ENCODE measurements at places on chromosomes 2 and 18.

DNA sequence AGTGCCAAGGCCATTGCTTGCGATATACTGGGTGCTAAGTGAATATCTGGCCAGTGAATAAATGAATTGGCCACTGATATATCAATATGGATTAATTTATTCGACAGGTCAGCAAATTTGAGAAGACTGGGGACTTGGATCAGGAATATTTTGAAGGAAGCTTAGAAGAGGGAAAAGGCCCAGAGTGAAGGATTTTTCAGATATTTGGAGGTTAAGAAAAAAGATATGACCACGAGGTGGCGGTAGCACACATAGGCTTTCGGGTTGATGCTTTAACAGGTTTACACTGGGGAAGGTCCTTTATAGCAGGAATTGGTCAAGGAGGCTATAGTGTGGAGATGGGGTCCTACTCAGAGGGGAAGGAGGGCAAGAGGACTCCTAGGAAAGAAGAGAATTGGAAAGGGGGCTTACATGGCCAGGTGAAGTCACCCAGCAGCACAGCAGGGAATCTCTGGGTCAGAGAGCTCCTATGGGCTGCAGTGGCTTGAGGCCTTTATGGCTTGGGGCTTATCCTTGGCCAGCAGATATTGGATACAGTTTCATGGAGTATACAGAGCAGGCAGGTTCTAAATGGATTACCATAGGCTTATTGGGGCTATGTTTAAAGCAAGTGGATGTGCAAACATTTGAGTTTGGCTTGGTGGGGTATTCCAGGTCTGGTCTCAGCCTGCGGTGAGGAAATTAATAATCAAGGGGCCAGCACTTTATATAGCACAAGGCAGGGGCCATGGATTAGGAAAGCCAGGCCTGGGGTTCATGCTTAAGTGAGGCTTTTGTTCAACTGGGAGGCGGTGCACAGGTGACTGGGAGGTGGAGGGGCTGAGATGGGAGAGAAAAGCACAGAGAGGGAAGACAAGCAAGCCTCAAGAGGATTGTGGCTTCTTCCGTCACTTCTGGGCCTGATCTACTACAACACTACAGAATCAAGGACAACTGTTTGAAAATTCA is 9.7 kb downstream of the IL1RN start:
- no peak for DNase-seq

- no peak for DNase-seq
Measured at GRCh38 chr2:11573418-11574175, 39.8 kb downstream of the GREB1 start.

GRCh38 chr2:98300141-98300874 is 45.9 kb upstream of the CNGA3 start:
- DNase-seq, result no peak

- no peak for DNase-seq
Measured at GRCh38 chr2:232773815-232774214, 2.5 kb downstream of the KCNJ13 start.

DNA sequence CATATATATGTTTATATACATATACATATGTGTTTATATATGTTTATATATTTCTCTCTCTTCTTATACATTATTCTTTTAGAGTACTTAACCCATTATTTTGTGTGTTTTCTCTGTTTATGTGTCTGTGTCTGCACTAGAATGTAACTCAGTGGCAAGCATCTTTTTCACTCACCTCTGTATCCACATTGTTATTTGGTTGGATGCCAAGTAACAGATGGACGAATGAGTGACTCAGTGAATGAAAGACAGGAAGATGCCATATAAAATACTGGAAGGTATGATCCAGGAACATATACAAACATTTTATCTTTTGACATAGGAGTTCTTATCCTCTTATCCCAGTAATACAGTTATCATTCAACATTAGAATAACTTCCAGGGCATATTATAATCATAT is 684.8 kb downstream of the RNF144A start:
- peak; percentile 10 for DNase-seq

DNA sequence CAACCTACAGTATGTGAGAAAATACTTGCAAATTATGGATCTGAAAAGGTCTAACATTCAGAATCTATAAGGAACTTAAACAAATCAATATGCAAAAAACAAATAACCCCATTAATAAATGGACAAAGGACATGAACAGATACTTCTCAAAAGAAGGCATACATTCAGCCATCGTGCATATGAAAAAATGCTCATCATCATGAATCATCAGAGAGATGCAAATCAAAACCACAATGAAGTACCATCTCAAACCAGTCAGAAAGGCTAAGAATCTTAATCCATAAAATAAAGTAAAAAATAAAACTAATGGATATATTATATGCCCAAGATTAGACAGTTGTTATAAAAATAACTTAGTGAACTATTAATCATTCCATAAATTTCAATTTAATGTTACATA is 154.0 kb downstream of the CALCRL start:
- DNase-seq, result no peak

DNA sequence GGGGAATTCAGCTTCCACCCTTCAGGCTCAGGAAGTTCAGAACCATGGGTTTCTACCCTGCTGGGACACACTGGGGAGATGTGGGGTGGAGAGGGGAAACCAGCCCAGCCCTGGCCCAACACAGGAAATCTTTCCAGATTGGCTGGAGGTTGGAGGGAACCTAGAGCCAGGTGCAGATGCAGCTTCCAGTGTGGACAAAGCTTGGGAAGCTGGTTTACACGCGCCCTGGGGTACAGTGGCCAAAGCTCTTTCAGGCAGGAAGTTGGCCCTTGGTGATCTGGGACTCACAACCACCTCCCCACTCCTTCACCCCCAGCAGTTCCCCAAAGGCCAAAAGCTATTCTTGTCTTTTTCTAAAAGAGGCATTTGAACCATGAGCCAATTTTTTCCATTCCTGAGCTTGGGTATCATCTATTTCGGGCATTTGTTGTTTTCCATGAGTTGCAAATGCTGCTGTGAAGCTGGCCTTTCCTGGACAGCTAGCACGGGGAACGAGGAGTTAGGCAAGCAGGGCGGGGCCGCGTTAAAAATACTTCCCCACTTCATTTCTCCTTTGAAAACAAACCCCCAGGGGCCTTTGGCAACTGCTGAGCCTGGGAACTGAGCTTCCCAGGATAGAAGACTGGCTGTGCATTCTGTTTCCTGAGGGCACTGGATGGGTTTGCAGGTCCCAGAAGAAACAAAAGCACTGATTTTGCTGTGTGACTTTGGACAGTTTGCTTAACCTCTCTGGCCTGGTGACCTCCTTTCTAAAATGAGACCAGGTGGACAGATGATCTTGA is 3.1 kb upstream of the ARID5A start:
- no peak for DNase-seq

DNA sequence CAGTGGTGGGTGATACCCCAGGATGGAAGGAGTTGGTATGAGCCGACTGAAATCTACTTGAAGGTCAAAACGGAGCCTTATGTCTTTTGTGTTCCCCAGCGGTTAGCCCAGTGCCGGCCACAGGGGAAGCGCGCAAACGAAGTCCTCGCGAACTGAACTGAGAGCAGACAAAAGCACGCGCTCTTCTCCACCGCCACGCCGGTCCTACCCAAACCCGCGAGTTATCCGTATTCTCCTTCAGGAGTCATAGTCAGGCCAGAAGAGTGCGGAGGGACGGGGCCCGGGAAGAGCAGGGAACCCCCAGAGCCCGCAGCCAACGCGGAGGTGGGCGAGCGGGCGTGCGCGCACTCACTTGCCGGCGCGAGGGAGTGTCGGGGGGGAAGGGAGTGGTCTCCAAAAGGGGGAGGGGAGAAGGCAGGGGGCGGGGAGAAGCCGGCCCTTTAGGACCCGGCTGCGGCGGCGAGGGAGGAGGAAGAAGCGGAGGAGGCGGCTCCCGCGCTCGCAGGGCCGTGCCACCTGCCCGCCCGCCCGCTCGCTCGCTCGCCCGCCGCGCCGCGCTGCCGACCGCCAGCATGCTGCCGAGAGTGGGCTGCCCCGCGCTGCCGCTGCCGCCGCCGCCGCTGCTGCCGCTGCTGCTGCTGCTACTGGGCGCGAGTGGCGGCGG is at the start of gene IGFBP2:
Gene IGFBP2 (plus strand): TSS at position 469 of the 664 bp plus-strand sequence. CDS start 104 bp downstream, at position 573.
- DNase-seq, result no peak

- no peak for DNase-seq
Measured at GRCh38 chr2:223740679-223741078, 96.7 kb downstream of the AP1S3 start.

DNA sequence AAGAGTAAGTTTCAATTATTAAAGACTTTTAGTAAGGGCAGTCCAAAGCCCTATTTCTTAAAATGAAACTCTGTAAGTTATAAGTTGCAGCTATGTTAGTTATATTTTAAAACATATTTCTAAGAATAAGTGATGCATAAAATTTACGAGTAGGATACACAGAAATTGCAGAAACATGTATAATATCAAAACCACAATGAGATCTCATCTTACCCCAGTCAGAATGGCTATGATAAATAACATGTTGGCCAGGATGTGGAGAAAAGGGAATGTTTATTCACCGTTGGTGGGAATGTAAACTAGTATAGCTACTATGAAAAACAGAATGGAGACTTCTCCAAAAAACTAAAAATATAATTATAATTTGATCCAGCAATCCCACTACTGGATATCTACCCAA is 201.2 kb downstream of the CBLN2 start:
- no peak for DNase-seq

- no peak for DNase-seq
Measured at GRCh38 chr18:374721-375168, 106.9 kb upstream of the THOC1 start.

DNA sequence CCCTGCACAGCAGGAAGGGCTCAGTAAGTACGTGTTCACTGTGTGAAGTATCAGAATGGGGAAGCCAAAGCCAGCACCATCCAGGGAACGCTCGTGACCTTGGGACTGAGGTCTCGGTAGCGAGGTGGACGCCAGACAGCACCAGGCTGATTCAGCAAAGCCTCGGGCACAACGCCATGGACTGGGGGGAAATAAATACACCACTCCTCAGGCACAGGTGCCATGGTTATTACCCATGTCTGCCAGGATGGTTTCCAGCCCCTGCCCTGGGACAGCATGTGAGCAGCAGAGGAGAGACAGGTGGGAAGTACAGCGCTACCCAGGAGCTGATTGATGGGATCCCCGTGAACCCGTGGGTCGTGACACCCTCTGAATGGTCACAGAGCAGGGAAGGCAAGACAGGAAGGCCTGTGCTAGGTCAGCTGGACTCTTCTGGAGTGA is 53.0 kb downstream of the REEP1 start:
- DNase-seq, result no peak

- no peak for DNase-seq
Measured at GRCh38 chr18:55109818-55110414, 150.7 kb upstream of the CCDC68 start.

GRCh38 chr2:47225061-47225783 is 70.1 kb upstream of the STPG4 start:
- peak; percentile 77 for DNase-seq

- DNase-seq, result peak; percentile 86
Measured at GRCh38 chr2:45922577-45922988, 271.1 kb downstream of the PRKCE start.

DNA sequence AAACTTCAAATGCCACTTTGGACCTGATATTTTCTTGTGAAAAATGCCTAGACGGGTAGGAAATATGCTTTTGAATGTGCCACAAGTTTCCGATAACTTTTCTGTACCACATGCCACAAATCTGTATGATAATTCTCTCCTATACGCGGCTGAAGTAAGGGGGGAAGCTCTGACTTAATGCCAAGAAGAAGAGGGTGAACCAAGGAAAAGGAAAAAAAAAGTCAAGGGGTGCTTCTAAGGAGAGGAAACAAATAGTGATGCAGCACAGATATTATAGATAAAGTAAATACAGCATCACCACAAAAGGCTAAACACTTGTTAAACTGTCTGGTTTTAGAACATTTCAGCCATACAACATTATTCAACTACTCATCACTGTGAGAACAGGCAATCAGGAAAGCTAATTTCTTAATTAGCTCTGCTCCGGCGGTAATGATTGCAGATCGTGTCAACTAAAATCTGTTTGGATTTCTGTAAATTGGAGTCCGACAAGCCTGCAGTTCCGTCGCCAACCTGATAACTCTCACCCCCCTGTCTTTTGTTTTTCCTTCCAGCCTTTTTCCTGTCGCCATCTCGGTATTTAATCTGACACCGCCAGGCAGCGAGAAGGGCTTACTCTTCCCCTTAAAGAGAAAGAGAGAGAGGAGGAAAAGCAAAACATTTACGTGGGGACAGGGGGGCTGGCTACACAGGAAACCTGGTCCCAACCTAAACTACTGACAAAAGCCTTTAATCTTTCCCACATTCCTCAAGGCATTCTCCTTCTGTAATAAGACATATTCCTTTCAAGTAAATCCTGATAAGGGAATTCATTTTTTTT is 67.5 kb downstream of the ZEB2 start:
- DNase-seq, result no peak

GRCh38 chr2:137208431-137208891 is 443.1 kb downstream of the THSD7B start:
- no peak for DNase-seq

DNA sequence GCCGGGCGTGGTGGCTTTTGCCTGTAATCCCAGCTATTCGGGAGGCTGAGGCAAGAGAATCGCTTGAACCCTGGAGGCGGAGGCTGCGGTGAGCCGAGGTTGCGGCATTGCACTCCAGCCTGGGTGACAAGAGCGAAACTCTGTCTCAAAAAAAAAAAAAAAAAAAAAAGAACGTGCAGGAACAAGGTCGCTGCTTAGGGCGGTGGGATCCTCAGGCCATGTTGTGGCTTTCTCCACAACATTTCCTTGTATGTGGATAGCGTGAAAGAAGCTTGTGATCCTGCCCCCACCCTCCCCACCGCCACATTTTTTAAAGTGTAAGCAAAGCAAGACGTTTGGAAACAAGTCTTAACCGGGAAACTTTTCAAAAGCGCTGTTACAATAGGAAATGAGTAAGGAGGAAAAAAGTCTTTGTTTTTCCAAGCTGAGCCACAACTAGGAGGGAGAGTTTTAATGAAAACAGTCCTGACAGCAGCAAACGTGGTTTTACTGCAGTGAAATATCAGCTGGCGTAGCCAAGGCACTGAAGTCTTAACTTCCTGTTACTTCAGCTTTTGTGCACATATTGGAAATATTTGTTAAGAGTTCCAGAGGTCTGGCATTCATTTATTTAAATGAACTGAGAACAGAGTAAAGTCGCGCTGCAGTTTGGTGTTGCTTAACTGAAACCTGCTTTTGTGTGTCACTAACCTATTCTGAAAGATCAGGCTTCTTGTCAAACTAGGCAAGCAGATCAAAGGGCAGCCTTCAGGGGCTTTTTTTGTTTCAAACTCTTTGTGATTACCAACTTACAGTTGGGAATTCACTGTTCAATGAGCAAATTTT is 3.8 kb downstream of the TGIF1 start:
- no peak for DNase-seq

DNA sequence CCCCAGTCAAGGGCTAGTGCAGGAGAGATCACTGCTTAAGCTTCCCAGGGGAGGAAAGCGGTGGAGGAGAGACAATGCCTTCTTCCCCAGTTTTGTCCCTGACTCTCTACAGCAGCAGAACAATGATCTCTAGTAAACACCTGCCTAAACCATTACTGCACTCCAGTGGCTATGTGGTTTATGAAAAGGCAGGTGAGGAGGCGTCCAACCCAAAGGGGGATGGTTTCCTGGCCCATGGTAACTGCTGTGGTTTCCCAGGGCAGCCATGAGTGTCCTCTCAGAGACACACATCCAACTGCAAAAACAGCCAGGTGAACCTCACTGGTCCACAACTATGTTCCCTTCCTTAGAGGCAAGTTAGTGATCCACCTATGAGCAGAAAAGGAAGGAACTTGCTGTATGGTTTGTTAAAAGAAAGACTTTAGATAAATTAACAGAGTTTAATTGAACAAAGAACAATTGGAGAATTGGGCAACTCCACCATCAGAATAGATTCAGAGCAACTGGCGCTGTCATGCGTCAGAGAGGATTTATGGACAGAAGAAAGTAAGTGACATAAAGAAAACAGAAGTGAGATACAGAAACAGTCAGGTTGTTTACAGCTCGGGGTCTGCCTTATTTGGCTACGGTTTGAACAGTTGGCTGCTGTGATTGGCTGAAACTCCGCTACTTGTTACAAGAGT is 4.8 kb upstream of the TTC39C start:
- DNase-seq, result no peak

GRCh38 chr2:172101821-172102390 is 794 bp downstream of the DLX2 start:
- DNase-seq, result no peak
